ENCODE measurements at places on chromosomes 11 and 22.

DNA sequence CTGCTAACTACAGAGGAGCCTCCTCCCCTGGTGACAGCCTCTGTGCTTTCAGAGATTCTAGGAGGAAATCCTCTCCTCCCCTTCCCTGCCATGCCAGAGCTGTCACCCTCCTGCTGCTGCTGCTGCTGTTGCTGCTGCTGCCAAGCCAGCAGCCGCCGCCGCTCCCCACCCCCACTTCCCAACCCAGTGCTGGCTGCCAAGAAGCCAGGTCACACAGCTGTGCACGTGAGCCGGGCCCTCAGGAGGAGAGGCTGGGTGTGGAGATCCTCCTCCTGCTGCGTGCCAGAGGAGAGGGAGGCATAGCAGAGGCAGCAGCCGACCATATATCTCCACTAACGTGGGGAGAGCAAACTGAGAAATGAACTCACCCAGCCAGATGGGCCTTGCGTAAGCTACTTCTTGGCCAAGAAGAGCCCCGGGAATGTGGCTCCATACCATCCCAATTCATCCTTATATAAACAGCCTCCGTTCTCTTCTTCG, 12.4 kb downstream of the CRY2 start:
- peak; percentile 24 for DNase-seq

GRCh38 chr11:78838417-78838816, 263.8 kb upstream of the NARS2 start:
- no peak for DNase-seq

GRCh38 chr22:23791738-23792645, 5.2 kb downstream of the SMARCB1 start:
- DNase-seq: no peak

DNA sequence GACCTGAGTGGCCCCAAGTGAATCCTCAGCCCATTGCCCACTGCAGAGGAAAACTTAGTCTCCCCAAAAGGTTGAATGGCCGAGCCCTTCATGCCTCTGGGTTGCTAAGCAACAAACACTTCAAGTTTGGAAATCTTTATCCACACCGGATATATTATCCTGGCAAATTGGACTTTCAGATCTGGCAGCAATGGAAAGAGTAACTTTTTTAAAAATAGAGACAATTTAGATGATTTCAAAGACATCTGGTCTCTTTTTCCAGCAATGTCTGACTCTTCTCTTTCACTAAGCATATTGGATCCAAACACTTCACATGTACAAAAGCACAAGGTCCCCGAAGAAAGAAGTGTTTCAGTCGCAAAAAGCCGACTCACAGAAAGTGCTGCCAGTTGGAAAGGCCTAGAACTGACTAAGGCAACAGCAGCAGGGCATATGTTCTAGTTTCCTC, 505.3 kb downstream of the SOX6 start:
- DNase-seq: no peak

GRCh38 chr11:65916391-65916790, 2.5 kb downstream of the C11orf68 start:
- DNase-seq: no peak

DNA sequence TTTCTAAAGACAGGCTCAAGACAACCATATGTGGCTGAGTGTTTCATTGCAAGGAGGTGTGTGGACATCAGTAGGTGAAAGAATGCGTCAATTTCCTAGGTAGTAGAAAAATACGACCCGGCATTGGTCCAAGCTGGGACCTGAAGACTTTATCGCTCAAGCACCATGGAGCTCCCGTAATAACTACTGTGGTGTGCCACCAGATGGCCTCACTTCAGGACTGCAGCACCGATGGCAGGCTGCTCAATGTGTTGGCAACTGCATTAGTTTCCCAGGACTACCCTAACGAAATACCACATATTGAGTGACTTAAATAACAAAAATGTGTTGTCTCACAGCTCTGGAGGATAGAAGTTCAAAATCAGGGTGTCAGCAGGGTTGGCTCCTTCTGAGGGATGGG, 72.4 kb upstream of the FAT3 start:
- no peak for DNase-seq

- DNase-seq: no peak
These were observed 122.6 kb upstream of the LMO1 start for GRCh38 chr11:8386134-8386864.

DNA sequence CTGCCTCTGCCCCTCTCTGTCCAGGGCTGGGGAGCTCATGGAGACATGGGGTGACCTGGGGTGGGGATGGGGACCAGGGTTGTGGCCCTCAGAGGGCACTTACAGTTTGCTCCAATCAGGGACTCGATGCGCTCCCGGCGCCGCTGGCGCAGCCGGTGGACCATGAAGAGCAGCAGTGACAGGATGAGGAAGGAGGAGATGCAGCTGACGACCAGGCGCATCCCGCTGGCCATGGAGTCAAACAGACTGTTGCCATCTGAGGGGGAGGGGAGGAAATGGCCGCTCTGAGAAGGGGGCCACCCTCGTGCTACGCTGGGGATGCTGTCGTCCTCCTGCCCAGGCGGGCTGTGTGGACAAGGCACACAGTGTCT, 80.5 kb downstream of the DGCR2 start:
- no peak for DNase-seq

GRCh38 chr11:64356498-64357411, 2.2 kb upstream of the RPS6KA4 start:
- DNase-seq: no peak

DNA sequence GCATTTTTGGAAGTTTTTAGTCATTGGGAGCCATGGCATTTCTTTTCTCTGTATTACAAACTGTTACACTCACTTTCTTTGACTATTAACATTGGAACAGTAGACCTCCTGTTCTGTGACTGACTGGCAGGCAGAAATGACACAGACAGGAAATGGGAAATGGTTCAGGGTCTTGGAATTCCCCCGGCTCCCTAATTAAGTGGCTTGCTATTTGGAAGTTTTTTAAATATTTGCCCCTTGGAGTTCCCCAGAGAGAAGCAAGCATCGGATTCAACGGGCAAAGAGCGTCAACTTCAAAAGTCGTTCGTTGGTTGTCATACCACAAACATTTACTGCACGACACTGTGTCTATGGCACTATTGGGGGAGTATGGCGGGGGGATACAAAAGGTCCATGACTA, 1.1 kb upstream of the BIRC2 start:
- no peak for DNase-seq

DNA sequence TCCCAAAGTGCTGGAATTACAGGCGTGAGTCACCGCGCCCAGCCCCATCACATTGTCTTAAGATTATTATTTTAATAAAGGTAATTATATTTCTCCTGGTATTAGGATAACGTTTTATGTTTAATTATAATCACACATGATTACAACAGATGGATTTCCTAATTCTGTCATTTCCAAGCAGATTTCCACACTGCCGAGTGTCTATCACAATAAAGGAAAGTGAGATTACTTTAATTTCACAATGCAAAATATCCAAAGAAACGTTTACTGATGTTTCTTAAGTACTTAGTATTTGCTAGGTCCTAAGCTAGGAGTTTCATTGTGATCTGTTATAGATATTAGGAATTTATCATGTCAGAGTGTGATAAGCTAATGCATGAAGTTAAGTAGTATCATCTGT, 203.5 kb upstream of the CTSC start:
- no peak for DNase-seq

DNA sequence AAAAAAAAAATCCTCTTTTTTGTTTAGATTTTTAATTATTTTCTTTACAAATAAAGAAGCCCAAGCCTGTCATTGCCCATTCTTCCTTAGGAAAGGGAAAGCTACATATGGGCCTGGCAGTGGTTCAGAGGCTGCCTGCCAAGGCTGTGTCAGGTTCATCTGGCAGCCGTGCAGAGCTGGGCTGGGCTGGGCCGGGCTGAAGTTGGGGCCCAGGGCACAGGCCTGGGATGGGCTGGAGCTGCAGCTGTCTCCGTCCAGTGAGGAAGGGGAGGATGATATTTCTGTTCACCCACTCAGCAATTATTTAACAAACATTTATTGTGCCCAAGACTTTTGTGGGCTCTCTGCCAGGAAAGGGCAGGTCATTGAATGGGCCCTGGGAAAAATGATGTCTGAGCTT, 4.6 kb downstream of the PRR5L start:
- no peak for DNase-seq

DNA sequence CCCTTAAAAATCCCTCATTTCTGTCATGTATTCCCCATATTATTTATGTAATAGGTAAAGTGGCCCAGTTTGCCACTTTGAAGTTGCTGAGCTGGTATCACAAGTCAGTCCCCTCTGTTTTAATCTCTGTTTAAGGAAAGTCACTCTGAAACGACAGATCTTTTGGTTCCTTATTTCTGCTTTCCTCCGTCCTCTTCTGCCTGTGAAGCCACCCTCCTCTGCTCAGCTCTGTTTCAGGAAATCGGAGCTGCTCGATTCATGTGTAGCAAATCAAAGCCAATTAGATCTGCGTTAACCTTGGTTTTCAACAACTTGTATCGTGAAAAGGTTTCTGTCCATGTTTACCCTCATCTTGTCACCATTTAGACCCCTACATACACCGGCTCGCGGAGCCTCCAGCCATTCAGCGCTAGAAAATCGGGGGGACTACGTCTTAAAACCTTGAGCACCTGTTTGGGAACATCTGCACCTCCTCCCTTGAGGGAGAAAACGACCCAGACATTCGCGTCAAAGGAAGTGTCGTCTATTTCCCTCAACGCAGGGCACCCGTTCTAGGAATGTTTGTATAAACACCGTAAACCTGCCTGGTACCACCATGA, 576 bp upstream of the SC5D start:
- DNase-seq: no peak

GRCh38 chr11:111575740-111576139, 26.5 kb upstream of the SIK2 start:
- no peak for DNase-seq
